ENCODE measurements at places on chromosomes 1 and 21.

- DNase-seq = no peak
Measured at GRCh38 chr1:237817277-237817676, 73.4 kb downstream of the ZP4 start.

- DNase-seq = no peak
Measured at GRCh38 chr1:116118471-116118870, 7.3 kb downstream of the MAB21L3 start.

- peak; percentile 75 for DNase-seq
Measured at GRCh38 chr1:1573843-1574720, 581 bp downstream of the SSU72 start.

DNA sequence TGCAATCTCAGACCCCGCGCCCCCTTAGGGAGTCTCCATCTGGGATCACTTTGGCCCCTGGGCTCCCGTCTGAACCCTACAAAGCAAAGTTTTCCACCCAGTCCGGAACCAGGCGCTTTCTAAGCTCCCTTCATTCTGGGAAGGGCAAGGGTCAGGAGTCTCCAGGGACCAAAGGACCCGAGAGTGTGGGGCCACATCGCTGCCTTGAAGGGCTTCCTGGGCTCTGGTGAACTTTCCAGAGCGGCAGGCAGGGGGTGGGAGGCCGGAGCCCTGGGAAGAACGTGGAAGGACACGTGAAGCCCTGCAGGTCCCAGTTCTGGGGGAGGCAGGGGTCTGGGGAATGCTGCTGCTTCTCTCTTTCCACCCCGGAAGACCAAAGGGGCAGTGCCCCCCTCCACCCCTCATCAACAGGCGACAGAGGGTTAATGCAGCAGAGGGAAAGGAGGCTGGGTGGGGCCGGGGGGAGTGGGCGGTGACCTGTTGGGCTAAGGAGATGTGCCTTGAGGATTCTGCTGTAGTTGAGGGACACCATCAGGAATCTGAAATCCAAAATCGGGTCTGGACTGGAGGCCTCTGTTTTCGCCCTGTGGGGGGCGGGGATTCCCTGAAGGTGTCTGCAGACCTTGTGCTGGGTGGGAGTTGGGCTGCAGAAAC lies 734 bp downstream of the CDK18 start:
- DNase-seq = peak; percentile 33

DNA sequence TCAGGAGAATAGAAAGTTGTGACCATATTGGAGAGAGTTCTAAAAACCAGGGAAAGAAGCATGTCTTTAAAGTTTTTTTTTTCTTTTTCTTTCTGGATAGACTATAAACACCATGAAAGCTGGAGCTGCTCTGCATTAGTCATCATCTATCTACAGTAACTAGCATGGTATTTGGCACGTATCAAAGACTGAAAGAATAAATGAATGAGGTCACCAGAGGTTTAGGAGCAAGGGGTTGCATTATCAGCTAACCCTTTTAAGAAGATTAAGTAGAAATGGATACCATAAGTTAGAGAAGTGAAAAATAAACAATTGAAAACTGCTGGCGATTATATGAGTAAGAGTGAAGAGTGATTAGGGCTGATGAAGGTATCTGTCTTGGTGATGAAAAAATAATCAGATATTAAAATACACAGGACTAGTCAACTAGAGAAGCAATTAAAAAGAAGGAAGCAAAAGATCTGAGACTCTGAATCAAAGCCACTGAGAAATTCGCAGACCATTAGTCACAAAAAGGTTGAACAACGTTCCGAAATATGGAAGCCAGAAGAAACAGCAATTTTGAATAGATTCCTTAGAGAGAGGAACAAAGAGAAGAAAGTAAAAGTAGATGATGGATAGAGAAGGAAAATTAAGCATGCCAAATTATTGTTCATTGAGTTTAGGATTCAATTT lies 536.4 kb downstream of the DPYD start:
- no peak for DNase-seq

GRCh38 chr1:31102501-31102950 lies 37.0 kb upstream of the PUM1 start:
- no peak for DNase-seq

GRCh38 chr1:73886716-73887115 lies 311.3 kb downstream of the LRRIQ3 start:
- DNase-seq = no peak

DNA sequence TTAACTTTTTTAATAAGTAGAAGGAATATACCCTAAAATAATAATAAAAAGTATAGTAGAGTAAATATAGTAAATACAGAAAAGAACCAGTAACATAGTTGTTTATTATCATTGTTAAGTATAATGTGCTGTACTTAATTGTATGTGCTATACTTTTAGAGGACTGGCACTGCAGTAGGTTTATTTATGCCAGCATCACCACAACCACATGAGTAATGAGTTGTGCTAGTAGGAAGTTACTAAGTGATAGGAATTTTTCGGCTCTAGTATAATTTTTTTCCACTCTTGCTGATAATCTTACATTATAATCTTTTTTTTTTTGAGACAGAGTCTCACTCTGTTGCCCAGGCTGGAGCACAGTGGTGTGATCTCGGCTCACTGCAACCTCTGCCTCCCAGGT lies 71.6 kb downstream of the IVNS1ABP start:
- no peak for DNase-seq
